ENCODE measurements at places on chromosomes 5 and 9. TPM values are rescaled to one million over a fixed set of nuclear protein-coding genes. Genes with fewer than 3 reads are reported as not detected.
A peak's percentile ranks its signal among the peaks of the same experiment; 100 is the strongest.

DNA sequence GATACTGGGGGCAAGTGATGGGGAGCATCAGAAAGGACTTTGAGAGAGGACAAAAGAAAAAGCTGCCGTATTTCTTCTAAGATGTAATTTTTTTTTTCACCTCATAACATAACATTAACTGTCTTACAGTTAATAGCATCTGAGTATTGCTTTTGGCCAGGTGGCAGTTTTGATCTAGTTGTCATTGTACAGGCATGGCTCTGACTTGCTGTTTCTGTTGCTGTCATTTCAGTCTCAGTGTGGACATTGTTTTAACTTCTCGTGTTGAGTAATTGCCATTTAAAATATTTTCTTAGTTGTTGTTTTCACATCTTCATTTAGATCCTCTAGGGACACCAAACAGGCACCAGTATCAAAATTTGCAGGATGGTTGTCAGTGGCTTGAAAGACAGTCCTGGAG, 12.4 kb downstream of the SMAD5 start:
- no peak for DNase-seq

- no peak for DNase-seq
Observed at GRCh38 chr5:7537573-7537972, 141.6 kb downstream of the ADCY2 start.

DNA sequence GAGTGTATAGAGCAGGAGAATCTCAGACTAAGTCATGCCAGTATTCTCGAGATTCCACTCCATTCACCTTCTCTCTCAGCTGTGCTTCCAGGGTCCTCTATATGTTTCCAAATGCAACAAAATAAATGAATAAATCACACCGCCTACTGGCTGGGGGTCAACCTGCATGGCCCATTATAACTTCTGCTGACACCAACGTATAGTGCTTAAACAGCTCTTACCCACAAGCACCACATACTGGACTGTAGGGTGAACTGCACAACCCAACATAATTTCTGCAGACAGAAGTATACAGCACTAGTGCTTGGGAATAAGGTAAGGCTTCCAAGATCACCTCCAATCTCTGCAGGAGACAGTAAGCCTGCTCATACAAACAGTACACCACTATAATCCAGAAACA, 33.1 kb upstream of the HTR4 start:
- peak; percentile 20 for DNase-seq

DNA sequence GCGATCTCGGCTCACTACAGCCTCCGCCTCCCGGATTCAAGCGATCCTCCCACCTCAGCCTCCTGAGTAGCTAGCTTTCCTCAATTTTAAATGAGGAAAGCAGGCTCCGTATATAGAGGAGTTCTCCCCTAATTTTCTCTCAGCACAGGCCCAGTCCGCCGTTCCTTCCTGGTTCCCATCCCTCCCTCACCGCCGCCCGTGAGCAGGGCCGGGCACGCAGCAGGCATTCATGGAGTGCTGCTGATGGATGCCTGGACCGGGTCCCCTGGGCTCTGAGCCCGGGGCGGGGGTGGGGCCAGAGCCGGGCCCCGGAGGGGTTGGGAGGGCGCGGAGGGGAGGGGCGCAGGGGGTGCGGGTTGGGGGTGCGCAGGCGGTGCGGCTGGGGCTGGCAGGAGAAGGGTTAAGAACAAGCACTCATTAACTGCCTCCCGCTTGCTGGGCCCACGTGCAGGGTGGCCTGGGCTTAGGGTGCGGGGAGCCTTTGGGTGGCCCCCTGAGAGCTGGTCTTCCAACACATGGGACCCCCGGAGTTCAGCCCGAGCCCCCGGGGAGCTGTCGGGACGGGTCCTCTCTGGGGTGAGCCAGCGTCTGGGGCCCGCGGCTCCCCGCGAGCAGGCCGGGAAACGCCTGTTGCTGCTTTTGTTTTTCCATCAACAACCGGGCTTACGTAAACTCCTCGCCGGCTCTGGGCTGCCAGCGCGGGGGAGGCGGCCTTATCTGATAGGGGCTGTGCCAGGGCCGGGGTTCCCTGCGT, 33.7 kb downstream of the LHX2 start:
- DNase-seq, result peak; percentile 11

DNA sequence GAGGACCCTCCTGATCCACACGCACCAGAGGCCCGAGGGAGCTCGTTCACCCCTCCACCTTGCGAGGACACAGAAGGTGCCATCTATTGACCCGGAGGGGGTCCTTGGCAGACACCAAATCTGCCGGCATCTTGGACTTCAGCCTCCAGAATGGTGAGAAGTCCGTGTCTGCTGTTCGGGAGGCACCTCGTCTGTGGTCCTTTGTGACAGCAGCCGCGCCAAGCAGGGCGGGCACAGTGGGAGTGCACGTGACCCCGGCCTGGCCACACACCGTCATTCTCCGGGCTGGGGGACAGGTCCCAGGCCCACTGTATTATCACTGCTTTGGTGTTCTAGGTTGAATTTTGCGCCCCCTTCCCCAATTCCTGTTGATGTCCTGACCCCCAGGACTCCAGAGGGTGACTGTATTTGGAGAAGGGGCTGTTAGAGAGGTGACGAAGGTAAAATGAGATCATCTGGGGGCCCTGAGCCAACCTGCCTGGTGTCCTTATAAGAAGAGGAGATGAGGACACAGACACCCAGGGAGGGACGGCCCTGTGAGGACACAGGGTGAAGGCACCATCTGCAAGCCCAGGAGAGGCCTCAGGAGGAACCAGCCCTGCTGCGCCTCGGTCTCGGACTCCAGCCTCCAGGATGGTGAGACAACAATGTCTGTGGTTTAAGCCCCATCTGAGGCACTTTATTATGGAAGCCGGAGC, 15.7 kb downstream of the LPCAT1 start:
- DNase-seq, result no peak

DNA sequence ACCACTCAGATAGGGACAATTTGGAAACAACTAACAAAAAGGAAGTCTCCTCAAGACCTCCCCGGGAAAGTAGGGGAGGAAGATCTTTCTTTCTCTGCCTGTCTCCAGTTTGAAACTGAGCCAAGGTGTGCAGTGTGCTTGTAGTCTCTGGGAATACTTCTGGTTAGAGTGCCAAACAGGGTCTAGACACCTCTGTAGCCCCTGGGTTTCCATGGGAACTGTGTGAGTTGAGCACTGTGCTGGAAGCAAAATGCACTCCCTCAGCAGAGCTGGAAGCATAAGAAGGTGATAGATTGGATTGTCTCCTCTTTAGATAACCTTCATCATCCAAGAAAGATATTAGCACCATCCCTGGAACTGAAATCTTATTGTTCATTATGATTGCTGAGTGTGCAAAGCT, 129.2 kb upstream of the TNPO1 start:
- no peak for DNase-seq

DNA sequence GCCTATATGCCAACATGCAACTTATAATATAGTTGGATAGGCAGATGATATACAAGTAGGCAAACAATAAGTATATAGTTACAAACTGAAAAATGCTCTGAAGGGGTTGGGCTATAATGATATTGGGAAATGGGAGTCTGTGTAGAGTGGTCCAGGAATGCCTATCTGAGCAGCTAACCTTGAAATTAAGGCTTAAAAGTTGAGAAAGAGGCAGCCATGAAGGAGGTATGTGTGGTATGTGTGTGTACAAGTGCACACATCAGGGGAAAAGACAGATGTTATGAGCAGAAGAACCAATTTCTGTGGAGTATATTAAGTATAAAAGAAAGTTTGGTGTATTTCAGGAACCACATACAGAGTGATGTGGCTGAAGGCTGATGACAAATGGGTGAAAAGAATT, 154.9 kb upstream of the PAPPA start:
- no peak for DNase-seq

DNA sequence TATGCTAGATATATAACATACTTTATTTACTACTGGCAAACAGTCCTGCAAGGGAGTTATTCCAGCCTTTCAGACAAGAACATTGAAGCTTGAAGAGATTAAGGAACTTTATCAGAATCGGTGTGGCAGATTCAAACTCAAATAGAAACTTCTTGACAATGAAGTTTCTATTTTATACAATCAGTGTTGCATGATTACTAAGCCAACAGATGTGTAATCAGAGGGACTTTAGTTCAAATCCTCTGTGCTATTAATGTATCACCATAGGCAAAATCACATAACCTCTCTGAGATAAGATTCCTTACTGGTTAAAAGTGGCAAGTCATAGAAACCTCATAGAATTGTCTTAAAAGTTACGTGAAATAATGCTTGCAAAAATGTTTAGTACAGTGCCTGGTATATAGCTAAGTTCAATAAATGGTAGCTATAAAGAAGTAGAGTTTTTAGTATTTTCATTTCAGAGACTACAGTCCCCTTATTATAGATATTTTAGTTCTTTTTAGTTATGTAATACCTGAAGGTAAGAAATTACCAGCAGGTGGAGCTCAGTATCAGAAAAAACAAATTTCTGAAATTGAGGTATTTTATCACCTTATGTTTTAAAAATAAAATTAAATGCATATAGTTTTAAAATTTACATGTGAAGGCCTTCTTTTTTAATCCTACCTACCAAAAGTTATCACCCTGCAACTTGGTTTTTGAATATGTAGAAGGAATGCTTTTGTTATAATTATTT, 172.1 kb downstream of the FER start:
- peak; percentile 27 for DNase-seq

DNA sequence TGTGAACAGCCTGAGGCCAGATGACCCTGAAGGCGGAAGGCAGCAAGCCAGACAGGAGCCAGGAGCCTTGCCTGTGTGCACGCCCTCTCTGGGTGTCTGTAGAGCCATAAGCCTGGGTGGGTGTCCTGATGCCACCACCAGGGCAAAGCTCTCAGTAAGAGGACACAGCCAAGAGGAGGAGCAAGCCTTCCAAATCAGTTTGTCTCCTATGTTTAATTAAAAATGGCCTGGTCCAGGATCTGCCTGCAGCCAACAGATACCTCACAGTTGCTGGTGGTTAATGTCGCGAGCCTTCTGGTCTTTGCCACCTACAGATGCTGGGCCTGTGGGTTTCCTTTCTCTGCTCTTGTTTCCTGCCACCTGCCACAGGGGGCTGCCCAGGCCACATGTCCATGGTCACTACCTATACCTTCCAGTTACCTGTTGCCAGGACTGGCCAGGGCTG, 56.9 kb downstream of the SYK start:
- DNase-seq, result no peak

DNA sequence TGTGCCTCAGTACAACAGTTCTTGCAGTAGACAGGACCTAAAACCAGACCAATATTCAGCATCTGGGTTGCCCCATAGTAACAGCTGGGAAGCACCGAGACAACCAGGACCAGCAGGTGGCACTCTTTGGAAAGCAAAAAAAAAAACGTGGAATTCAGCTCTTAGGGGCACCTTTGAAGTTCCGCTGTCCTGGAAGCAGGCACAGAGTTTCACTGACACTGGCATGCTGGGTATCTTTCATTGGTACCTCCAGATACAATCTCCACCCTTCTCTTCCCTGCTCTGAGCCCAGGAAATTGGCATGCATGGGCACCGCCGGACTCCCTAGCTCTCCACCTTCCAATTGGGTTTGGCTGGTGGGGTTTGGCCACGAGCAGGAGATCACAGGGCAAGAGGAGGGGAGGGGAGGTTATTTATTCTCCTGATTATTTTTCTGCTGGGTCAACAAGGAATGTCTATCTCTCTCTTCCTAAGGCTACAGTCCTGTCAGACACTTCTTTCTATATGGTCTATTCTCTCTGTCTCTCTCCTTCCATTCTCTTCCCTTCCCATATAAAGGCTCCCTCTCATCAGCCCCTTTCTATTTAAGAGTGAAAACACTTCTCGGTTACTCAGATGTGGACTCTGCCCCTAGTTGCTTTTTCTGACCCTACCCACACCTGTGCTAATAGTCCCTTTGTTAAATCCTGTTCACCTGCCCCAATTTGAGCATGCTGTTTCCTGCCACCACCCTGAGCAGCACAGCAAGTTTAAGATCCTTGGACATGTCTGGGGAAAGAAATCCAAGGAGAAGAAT, 1.9 kb upstream of the IDNK start:
- peak; percentile 39 for DNase-seq

DNA sequence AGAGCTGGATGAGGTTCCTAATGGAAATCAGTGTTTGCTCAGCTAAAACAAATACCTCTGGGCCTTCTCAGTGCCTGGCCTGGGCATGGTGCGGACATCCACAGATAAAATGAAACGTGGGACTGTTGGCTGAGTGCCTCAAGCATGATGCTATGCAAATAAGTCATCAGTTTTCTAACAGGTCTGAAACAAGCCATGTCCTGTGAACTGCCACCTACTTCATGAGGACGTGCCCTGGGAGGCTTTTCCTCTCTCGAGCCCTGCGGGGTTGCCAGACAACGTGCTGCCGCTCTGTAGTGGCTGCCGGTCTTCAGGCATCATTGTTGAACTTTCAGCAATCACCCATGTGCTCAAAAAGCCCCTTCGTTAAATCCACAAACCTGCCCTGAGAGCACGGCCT, 240.4 kb upstream of the IRX2 start:
- no peak for DNase-seq

- DNase-seq, result no peak
Observed at GRCh38 chr9:137147793-137148160, 8.8 kb downstream of the GRIN1 start.

DNA sequence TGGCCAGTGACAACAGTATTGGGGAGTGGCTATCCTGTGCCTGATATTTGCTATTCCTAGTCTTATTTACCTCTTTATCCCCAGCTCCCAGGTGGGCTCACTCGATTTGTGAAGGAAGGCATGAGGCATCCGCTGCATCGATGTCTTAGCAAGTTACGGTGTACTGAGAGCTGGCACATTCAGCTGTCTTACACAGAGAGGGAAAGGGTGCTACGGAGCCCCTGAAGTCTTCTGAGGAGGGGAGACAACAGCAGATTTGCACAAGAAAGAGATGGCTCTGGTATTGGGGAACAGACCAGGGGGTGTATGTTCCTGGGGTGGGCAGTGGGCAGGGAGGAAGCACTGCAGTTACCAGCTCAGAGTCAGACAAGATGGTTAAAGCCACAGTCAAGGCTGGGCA, 172.6 kb downstream of the FGF18 start:
- DNase-seq, result no peak

DNA sequence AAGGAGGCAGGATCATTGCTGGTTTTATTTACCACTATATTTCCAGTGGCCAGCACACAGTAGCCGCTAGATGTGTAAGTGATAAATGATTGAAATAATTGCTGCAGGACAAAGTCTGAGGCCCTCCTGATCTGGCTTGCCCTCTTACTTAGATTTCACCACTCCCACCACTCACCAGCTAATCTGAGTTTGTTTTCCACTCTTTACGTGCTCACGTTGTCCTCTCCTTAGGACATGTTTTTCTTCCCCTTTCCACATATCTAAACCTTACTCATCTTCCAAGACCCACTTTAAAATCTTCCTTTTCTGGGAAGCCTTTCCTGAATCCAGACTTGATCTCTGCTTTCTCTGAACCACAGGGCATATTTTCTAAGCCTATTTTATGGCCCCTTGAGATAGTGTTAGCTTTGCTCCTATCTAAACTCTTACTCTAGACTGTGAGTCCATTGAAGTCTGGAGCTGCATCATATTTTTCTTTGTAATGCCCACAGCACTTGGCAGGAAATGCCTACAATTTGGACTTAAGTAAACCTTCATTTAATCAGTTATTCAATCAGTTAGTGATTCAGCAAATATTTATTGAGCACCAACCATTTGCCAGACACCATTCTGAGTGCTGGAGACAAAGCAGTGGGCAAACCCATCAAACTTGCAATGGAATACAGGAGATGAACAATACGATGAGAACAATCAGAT, 2.4 kb downstream of the TLR4 start:
- peak; percentile 47 for DNase-seq

GRCh38 chr5:177423671-177424070, 2.8 kb upstream of the GRK6 start:
- DNase-seq, result no peak

The FBN2 gene
- 80.1 TPM for total RNA-seq

The VLDLR gene
- 26.3 TPM for total RNA-seq

The FOXI1 gene
- total RNA-seq, result not detected

The GPR150 gene
- total RNA-seq, result 0.33 TPM

The UAP1L1 gene
- total RNA-seq, result 15.7 TPM

The SPARC gene
- total RNA-seq, result 408 TPM

The PCDHGA10 gene
- total RNA-seq, result 10.2 TPM

The CENPK gene
- total RNA-seq, result 4.9 TPM

Measured in fibroblast of lung (primary cell).